Common myeloid progenitor, CD34-positive (primary cell): ENCODE measurements at places on chromosomes 12 and 14.

DNA sequence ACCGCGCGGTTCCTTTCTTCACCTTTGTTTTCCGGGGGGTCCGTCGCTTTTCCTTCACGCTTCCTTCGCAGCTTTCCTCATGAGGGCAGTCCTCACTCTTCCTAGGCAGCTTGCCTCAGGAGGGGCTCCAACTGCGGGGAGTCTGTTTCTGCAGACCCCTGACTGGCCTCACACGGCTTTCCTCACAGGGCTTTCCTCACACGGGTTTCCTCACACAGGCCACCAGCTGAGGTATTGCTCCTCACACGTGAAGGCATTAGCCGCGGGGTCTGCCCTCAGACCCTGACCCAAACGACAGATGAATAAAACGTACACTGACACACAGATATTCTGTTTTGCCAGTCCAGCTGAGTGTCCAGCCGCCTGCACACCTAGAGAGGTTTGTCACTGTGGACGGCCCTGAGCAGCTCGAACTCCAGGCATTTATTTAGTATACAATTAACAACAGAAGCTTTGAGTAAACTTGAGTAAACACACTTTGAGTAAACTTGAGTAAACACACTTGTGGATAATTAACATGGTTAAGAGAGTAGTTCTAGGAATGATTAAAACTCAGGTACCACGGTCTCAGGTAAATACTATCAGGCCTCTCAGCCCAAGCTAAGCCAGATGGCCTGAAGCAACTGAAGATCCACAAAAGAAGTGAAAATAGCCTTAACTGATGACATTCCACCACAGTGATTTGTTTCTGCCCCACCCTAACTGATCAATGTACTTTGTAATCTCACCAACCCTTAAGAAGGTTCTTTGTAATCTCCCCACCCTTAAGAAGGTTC is 16.1 kb upstream of the LYZ start:
- no peak for DNase-seq

GRCh38 chr14:68139431-68140075 is 320.0 kb downstream of the RAD51B start:
- no peak for DNase-seq

GRCh38 chr14:55336691-55337090 is 65.5 kb downstream of the FBXO34 start:
- no peak for DNase-seq

DNA sequence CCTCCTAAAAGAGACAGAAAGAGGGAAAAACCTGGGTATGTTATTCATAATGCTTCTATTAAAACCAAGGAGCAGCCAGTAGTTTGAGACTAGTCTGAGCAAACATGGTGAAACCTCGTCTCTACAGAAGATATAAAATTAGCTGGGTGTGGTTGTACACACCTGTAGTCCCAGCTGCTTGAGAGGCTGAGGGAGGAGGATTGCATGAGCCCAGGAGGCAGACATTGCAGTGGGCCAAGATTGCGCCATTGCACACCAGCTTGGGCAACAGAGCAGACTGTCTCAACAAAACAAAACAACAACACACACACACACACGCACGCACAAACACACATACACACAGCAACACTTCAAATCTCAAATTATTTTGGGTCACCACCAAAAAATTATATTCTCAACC is 27.8 kb downstream of the HECTD4 start:
- no peak for DNase-seq

GRCh38 chr14:99224948-99225347 is 47.0 kb downstream of the BCL11B start:
- DNase-seq, result no peak

- peak; percentile 62 for DNase-seq
Observed at GRCh38 chr12:65125247-65125646, 4.1 kb upstream of the WIF1 start.

- no peak for DNase-seq
Observed at GRCh38 chr12:9379023-9379742, 171.0 kb upstream of the PZP start.

DNA sequence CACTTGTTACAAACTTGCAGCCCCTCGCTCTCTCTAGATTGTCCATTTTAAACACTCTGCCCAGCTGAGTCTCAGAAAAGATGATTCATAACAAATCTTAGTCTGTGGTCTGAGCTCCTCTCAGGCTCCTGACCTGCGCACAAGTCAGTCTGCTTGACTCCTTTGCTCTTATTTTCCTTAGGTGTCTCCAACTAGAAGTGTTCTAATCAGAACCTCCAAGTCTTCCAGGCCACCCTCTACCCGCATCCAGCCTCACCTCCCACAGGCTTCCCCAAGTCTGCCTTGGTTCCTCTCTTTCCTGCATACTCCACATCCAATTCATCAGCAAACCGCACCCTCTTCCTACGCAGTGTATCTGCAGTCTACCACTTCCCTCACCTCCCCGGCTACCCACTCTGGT is 42.4 kb upstream of the BDKRB2 start:
- no peak for DNase-seq
